H4 (cell line): ENCODE measurements at places on chromosomes 6 and 20. TPM values are rescaled to one million over a fixed set of nuclear protein-coding genes. Genes with fewer than 3 reads are reported as not detected.

DNA sequence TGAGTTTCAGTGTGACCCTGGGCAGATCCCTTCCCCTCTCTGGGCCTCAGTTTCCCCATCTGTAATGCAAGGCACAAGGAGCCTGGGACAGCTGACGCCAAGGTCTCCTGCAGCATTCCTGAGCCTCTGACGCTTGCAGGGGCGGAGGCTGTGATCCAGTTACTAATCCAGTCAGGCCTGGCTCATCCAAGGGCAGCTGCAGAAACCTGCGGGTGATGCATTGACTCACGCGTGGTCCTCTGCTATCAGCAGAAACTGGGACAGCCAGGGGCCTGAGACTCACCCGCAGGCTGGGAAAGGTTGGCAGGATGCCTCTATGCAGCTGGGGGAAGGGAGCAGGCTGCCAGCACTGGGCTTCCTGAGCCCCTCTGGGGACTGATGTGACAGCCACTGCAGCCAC is 65.0 kb upstream of the SIRPA start:
- peak; percentile 88 for DNase-seq

- DNase-seq, result no peak
Observed at GRCh38 chr6:163405412-163406309, 8.9 kb upstream of the QKI start.

DNA sequence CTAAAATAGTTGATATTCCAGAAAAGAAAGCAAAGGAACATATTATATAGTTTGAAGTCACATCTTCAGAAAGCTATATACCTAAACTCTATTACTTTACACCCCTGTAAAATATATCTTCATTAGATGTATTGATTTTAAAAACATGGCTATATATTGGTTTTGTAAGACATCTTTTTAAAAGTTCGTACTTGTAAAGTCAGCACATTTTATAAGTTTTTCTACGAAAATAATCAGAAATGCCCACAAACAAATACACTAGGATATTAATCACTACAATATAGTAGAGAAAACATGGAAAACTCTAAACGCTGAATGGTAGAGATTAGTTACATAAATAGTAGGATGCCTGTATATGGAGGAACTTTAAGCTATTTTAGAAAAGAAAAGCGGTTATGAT is 52.9 kb downstream of the RNF217 start:
- DNase-seq, result no peak

GRCh38 chr6:5507131-5507681 is 245.9 kb downstream of the FARS2 start:
- DNase-seq, result no peak

DNA sequence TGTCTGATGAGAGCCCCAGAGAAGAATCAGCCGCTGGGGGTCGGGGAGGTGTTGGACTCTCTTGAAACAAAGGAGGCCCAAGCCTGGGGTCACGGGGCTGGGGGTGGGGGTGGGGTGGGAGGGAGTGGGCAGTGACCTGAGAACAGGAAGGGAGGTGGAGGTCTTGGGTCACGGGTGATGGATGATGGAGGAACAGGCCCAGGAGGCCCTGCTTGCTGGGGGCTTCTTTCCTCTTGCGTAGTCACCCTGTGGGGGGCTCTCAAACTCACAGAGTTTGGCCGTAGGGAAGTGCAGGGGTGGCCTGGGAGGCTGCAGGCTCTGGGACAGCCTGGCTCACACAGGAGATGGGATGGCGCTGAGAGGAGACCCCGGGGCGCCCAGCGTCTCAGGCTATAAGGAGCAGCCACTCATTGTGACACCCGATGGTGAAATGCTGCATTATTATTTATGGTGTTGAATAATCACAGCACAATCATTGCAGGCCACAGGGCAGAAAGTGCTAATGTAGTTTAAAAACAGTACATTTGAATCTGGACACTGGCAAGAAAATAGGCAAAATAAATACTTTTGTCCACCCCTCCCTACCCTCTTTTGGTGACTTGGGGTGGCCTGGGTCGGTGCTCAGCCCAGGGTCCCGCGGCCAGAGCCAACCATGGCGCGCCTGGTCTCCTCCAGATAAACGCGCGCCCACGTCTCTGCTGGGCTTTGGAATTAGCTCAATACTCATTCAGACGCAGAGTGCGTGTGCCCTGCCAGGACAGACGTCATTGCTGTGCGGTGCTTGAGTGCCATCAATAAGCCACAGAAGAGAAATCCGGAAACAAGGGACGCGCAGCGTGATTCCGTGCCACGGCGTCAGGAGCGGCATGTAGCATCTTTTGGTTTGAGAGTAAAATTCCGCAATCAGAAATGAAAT is 27.3 kb upstream of the BHLHE23 start:
- DNase-seq, result no peak

NKX2-2 gene
- total RNA-seq, result 0.56 and 1.2 TPM in 2 replicates
